ENCODE measurements at places on chromosomes 5 and 9. TPM values are rescaled to one million over a fixed set of nuclear protein-coding genes. Genes with fewer than 3 reads are reported as not detected.

DNA sequence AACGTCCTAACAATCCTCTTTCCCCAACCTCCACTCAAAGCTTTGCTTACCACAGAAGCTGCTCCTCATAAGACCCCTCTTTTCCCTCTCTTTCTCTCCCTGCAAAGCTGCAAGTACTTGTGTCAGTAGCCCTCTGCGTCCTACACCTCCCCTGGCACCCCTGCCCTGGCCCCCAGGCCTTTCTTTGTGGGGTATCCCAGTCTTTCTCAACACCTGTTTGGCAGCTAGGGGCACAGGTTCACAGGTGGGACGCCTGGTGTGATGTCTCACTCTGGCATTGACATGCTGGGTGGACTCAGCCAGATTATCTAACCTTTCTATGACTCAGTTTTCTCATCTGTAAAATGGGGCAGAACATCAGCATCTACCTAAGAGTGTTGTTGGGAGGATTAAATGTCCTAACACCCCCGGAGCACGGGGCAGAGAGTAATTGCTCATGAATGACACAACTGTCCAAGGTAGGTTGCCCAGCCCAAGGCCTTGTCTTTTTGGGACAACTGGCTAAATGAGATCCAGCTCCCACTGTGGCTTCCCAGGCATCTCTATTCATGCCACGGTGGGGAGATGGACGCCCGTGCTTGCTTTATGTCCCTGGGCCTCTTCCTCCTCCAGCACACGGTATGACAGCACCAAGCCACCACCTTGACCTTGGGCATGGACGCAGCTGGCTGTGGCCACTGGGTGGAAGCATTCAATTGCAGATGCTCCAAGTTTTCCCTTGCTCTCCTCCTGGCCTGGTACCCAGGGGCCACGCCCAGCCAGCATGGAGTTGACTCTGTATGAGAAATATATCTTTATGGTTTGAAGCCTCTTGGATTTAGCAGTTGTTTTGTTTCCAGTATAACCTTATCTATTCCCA is 190.4 kb downstream of the RGS3 start:
- DNase-seq: no peak

DNA sequence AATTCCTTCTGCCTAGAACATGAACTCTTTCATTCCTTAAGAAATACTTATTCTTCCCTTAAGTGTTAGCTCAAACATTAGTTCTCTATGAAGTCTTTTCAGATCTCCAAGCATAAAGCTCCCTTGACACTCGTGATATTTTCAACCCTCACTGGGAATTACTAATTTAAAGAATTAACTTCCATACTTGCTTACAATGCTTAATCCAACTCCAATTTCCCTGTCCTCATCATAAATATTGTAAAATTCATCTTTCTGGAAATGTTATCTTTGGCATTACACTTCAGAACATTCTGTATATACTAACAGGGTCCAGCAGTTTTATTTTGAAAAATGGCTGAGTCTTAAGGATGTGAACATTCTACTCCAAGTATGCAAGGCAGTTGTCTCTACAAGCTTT is 7.2 kb downstream of the STARD4 start:
- no peak for DNase-seq

Gene CFAP77
- total RNA-seq: 0.20 TPM

Gene PIP5K1B
- total RNA-seq: 0.13 TPM

Data from pulmonary artery endothelial cell (primary cell).